Right lung (tissue), 10 donors: ENCODE measurements at places on chromosomes 12 and 14.

DNA sequence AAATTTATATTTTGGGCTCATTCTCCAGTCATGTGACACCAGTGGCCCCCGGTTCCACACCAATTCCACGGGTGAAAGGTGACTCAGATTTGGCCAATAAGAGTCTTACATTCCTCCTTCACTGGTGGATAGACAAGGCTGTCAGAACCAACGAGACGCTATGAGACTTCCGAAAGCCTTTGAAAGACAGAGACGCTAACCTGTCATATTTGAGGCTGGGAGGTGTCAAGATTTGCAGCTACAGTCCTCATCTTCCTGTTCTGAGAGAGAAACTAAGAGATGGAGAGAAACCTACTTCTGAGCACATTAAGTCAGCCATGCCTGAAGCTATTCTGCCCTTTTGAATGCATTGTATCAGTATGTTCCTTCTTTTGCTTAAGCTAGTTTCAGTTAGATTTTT, 171.2 kb downstream of the FLRT2 start:
- DNase-seq: no peak

DNA sequence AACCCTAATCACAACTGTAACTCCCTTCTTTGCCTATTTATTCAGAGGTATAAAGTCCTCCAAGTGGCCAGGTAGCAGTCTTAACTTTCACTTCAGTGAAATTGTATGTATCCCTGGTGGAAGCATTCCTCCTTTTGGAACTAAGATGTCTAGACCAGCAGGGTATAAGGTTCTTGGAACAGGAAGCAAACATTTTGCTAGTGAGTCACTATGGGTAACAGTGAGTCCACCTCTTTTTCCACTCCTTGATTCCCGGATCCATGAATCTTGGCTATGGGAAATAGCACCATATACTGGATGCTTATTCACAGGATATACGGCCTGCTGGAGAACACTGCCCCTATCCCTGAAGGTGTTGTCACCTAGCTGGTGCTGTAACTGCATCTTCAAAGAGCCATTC, 80.2 kb downstream of the KCNA5 start:
- DNase-seq: no peak

DNA sequence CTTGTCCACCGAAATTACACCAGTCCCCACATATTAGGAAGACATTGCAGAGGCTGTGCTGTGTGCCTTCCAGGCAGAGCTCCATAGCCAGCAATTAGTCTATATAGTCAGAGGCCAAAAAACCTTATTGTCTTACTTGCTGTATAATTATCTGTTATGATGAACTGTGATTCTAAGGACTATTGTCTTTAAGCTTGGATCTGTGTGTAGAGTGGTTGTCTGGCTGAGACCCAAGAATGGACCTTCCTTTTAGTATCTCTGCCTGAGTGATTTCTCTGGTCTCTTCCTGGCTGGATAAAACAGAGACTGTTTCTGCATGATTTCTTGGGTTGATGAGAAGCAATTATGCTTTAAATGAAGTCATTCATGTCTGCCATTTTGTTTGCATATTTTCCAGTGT, 465.3 kb downstream of the PRKD1 start:
- no peak for DNase-seq

DNA sequence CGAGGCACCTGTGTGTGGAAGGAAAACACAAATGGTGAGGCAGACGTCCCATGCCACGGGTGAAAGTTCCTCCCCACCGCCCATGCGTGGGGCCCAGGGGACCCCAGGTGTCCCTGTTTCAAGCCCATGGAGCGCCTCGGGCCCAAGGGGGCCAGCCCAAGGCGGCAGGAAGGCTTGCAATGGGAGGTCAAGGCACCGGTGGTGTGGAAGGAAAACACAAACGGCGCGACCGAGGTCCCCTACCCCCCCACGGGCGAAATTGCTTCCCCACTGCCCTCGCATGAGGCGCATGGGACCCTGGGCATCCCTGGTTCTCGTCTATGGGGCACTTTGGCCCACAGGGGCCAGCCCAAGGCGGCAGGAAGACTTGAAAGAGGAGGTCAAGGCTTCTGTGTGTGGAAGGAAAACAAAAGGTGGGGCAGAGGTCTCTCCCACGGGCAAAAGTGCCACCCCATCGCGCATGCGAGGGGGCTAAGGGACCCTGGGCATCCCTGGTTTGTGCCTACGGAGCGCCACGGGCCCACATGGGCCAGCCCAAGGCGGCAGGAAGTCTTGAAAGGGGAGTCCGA, 379.4 kb downstream of the ALG10 start:
- DNase-seq: no peak

GRCh38 chr12:22101749-22102243, 55.8 kb downstream of the CMAS start:
- no peak for DNase-seq
